Central memory CD8-positive, alpha-beta T cell (primary cell): ENCODE measurements at places on chromosomes 7 and 10.

DNA sequence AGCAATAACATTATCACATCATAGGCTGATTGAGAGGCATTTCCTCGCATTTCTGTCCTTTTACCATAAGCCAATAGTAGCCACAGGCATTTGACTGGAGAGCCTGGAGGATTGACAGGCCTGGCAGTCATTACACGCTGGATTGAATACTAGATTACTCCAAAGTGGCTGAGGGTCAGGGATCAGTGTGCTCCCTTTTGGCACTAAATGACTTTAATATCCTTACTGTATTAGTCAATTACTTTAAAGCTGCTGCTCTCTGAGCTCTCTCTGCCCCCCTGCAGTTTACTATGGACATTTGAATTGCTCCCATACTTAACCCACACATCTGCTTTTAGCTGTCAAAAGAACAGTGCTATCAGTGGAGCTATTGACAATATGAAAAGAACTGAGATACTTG is 302.0 kb downstream of the TFEC start:
- no peaks in the 10 kb centered on the region for H3K36me3 ChIP-seq
- H3K4me3 ChIP-seq: no peak overlapping the region
- no peaks in the 10 kb centered on the region for H3K27me3 ChIP-seq
- no peak overlapping the region for H3K27ac ChIP-seq
- DNase-seq: no peak

- DNase-seq: no peak
- H3K27ac ChIP-seq: no peak overlapping the region
- H3K4me1 ChIP-seq: no peaks in the 10 kb centered on the region
- no peak overlapping the region for H3K4me3 ChIP-seq
- no peaks in the 10 kb centered on the region for H3K36me3 ChIP-seq
Observed at GRCh38 chr10:121687095-121687813, 89.0 kb upstream of the FGFR2 start.

- no peak overlapping the region for H3K4me3 ChIP-seq
- no peak overlapping the region for H3K27ac ChIP-seq
- H3K36me3 ChIP-seq: peaks cover 4% of the 10 kb centered on the region
- peaks cover 12% of the 10 kb centered on the region for H3K27me3 ChIP-seq
- no peak for DNase-seq
Observed at GRCh38 chr7:155191901-155192478, 105.7 kb upstream of the INSIG1 start.

DNA sequence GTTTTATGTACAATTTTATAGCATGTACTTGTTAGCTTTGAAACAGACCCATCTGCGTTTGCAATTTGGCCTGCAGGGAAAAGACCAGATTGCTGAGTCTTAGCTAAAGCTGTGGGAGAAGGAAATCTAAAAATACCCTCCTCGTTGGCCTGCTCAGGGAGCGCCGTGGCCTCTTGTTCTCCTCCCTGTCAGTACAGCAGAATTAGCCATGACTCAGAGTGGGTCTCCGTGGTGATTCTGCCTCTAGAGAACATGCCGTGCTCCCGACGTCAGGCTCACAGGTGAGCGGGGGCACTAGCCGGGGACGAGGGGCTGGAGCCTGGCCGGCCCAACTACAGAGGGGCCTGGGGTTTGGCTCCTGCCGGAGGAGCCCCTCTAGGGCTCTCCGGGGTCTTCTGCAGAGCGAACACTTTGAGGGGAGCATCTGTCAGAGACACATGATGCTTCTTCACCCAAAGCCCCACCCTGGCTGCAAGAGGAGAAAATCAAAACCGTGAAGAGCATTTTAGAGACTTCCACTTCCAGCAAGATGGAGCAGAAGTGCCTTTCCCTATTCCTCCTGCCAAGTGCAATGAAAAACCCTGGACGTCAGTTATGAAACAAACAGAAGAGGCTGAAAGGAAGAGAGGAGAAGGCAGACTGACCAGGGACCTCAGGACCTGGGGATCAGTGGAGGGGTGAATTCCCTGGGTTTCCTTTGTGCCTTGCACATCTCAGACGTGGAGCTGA is 98.9 kb downstream of the LHPP start:
- H3K27ac ChIP-seq: no peak overlapping the region
- H3K4me3 ChIP-seq: no peak overlapping the region
- DNase-seq: no peak
- no peaks in the 10 kb centered on the region for H3K4me1 ChIP-seq
- peaks cover 2% of the 10 kb centered on the region for H3K36me3 ChIP-seq
- H3K27me3 ChIP-seq: no peaks in the 10 kb centered on the region
